ENCODE measurements at places on chromosomes 5 and 9. TPM values are rescaled to one million over a fixed set of nuclear protein-coding genes. Genes with fewer than 3 reads are reported as not detected.

HAVCR2 gene
- 11.5 TPM for polyA plus RNA-seq

- DNase-seq, result no peak
Measured at GRCh38 chr9:129221233-129221632, 43.2 kb upstream of the IER5L start.

GRCh38 chr9:116274293-116274692 is 120.7 kb downstream of the PAPPA start:
- DNase-seq, result no peak

DNA sequence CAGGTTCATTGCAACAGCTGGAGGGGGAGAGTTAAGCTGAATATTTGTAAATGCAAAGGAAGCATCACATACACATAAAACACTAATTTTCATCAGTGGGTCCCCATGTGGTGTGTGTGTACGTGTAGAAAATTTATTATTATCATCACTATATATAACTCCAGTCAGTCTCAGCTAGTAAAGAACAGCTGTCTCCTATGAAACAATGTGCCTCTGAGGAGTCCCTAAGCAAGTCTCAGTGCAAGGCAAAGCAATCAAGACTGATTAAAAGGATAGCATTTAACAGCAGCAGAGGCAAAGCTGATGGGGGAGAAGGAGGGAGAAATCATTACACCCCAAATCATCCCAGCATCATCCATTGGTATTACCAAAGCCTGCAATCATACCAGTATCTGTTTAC is 104.2 kb upstream of the MARCHF11 start:
- no peak for DNase-seq

DNA sequence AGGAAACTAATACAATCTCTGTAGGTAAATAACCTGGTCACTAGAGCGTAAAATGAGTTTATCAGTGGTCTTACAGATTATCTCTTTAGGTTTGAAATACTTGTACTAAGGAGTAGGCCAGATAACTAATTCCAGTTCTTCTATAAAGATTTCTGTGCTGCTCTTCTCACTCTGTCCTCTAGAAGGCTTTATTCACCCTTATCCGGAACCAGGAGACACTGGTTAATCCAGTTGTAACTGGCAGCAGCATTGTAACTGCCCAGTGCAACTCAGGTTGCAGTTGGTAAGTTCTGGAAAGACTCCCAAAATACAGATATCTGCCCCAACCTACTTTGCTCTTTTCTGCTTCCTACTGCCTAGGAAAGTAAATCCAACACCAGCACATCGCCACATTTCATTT is 19.8 kb downstream of the C5orf22 start:
- DNase-seq, result no peak

- no peak for DNase-seq
Measured at GRCh38 chr5:147481874-147482705, 27.8 kb downstream of the DPYSL3 start.

DNA sequence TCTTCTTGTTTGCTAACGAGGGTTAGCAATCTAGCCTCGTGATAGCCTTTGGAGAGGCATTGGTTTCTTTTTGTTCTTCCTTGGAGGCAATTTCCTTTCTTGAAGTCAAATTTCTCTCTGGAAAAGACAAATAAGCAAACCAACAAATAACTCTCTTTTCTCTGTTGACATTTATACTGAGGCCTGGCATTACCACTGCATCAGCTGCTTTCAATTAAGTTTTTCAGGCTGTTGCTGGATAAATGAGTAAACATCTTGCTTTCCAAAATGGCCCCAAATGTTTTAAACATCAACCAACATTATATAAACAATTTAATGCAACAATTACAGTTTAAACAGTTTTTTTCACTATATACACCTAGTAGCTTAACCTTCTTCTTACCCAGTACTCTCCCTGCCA is 264.4 kb downstream of the HTR1A start:
- no peak for DNase-seq

DNA sequence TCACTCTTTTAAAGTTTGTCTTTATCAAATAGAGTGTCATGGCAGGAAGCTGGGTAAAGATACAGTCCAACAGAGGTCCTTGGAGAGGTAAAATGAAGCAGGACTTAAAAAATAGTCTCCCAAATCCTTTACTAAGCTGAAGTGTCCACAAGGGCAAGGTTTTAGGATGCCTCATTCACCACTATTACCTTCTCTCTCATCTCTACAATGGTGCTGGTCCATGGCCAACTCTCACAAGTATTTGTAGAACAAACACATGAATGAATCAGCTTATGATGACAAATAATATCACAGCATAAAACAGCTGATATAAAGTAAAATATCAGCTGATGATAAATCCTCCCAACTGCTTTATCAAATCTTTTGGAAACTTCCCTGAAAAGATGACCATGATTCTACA is 162.3 kb upstream of the ZNF462 start:
- DNase-seq, result no peak

All from renal pelvis (tissue), 12 donors.